ENCODE measurements at places on chromosomes 6 and 20.

DNA sequence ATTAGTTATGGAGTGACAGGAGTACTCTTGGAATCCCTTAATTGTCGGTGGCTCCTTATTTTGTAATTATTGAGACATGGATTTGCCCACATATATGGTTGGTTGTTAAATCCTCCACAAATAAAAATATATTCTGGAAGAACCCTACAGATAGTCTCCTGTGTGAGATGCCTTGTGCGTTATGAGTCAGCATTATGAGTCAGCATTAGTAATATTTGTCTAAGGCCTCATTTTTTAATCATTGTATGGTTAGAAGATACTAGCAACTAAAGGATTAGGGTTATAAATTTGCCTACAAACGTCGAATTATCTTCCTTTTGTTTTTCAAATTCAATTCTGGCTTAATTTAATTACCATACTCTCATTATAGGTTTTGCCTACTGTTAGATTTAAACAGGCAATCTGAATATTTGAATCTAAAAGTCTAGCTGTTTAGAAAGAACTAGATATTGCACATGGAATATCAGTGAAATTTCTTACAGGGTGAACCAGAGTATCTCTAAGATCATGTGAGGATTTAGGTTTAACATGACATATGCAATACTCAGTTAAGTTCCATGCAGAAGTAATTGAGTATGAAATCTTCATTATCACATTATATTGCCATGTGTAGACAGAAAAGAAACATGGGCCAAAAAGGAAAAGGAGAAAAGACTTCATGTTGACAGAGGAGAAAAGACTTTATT is 5.9 kb downstream of the C6orf58 start:
- no peak for DNase-seq

DNA sequence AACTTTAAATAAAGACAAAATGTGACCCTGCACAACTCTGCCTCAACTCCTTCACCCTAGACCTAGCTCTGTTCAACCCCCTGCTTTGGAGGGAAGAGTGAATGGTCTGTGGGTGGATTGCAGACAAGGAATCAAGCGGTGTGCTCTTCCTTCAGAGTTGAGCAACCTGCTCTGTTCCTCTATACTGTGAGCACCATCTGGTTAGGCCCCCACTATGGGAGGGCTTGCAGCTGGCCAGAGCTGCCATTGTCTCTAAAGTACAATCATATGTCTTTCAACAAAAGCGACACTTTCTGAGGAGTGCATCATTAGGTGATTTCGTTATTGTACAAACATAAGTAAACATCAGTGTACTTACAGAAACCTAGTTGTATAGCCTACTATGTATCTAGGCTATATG is 406.1 kb upstream of the MARCKS start:
- DNase-seq = no peak

DNA sequence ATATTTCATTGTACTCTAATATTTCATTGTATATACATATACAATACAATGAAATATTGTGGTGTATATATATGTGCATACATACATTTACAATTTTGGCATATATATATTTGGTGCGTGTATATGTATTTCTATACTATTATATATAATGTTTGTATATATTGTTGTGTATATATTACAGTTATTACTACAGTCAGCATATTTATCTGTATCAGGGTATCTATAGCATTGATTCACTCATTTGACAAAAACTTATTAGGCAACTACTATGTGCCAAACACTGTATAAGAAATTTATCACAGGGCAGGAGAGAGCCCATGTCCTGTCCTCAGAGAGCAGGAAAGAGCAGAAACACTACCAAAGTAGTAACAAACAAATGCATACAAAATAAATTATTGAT is 910.6 kb downstream of the QKI start:
- no peak for DNase-seq

GRCh38 chr20:1186367-1186991 is 1.7 kb upstream of the TMEM74B start:
- peak; percentile 87 for DNase-seq

GRCh38 chr6:136435101-136435500 is 115.1 kb downstream of the MAP7 start:
- DNase-seq = no peak

DNA sequence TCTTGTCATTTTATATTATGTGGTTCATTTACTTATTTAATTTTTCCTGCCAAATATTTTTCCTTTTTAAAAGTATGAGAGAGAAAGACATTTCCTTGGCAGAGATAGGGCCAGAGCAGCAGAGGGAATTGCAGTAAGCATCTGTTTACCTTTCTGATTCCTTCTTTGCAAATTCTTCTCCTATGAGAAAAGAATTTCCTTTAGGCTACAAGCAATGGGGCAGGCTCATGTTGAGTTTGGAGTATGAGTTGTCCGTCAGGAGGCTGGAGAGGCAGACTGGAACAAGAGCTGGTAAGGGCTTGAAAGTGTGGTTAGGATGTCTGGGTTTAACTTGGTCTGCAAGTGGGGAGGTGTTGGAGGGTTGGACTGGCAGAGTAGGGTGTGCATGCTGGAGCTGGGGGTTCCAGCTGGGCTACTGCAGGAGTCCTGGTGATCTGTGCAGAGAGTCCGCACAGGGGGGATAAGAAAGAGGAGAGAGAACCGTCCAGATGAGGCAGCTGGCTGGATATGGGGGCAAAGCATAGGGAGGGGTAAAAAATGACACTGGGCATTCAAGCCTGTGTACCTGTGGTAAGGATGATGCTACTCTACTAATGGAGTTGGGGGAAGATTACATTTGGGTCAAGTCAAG is 19.7 kb downstream of the TIAM2 start:
- peak; percentile 84 for DNase-seq

DNA sequence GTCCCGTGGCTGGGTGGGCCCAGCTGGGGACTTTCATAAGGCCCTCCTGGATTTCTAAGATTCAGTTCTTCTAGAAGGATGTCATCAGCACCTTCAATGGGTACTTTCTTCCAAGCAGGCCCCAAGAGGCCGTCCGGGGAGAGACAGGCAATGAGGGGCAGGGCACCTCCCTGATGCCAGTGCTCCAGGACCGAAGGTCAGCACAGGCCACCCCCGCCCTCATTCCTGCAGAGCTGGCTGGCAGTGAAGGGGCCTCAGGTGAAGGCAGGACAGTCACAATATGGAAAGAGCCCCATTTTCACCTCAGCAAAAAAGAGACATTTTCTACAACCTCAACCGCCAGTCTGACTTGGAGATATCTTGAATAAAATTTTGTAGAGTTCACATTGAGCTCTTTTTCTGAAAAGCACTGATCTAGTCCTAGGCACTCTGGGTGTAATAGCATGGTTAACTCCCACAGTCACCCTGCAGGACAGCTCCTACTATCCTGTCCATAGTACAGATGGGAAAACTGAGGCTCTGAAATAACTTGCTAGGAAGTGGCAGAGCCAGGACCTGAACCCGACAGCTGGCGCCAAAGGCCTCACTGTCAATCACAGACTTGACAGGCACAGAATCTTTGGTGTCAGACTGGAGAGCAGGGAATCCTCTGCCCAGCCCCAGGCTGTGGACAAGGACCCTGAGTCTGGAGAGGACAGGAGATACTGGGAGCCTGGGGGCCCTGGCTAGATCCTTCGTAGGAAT is 50.3 kb downstream of the RRBP1 start:
- no peak for DNase-seq

DNA sequence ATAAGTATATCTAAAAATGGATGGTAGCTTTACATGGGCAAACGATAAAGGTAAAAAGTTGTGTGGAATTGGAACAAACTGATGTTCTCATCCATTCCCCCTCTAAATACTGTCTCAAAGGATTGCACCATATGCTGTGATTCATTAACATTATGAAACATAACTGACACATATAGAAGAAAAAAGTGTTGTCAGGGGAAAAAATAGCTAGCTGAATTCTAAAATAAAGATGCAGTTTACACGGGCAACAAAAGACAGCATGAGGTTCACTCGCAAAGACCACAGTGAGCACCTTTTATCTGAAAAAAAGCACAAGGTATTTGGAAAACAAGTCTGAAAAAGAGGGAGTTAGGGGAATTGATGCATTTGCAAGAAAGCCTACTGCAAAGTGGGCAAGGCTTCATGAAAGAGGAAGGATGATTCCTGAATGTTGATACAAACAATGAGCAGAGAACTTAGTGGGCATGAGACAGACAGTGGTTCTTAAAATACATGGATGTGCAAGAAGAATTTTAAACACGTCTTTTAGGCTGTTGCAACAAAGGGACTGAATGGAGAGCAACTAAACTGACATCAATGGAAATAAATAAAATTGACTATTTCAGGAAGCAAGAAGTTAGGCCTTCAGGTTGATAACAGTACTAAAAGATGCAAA is 280.9 kb downstream of the KIF16B start:
- DNase-seq = no peak

GRCh38 chr6:111354758-111355555 is 128.1 kb downstream of the REV3L start:
- no peak for DNase-seq

- DNase-seq = no peak
Measured at GRCh38 chr6:150276937-150277742, 91.7 kb upstream of the IYD start.
